ENCODE measurements at places on chromosomes 4 and X.

DNA sequence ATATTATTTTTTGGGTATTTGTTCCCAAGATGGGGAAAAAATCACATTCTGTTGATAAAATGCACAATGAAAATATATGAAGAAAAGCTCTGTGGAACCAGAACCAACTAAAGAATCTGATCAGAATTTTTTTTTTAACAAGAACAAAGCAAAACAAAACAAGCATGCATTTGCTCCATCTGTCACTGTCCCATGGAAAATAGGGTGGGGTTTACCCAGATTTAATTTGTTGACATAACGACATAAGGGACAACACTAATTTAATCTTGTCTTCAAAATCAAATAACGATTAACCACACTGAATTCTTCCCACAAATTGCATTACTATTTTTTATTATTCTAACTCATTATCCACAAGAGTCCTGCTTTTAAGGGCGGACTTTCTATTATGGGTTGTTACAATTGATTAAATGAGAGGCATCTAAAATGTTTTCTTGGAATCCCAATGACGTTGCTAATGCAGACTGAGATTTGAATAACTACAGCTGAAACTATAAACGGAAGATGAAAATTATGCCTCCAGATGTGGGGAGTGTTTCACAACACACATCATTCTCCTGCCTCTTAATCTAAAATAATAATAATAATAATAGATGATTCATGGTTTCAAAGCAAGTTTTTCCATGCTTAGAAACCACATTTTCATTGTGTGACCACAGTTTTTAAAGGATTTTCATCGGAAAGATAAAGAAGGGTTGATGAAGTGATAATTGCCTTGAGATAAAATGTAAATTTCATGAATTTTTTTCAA lies 307.0 kb upstream of the CPEB2 start:
- DNase-seq: no peak

DNA sequence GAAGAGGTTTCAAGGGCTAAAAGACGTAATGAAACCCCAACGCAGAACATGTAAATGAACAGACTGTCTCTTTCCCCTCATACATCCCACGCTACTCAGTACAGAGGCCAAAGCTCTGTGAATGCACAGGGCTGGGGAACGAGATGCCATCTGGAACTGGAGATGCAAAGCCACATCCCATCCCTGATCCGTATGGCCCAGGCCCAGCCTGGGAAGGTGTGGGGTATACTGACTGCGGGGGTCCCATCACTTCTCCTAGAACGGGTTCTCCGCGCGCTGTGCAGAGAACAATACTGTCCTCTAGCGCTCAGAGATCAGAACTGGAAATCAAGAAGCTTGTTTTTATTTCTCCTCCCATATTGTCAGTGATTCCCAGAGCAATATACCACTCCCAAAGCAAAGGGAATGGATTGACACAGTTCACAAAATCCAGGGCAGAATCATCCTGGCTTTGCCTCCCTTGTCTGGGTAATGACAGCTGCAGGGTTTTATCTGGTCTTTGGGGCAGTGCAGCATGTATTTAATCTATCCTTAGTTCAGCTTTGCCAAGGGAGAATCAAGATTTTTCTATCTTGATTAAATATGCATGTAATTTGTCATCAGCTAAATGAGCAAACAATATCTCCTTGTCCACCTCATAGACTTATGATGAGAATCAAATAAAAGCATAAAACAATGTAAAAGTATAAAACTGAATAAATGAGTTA lies 47.3 kb upstream of the TLR3 start:
- peak; percentile 66 for DNase-seq

- no peak for DNase-seq
These were observed 47.4 kb downstream of the PTTG2 start for GRCh38 chr4:38007645-38008044.

- DNase-seq: peak; percentile 21
These were observed 152.7 kb downstream of the FHIP1A start for GRCh38 chr4:151561551-151562256.

Measured in muscle of leg (tissue), 16 donors.